ENCODE measurements at places on chromosomes 13 and 19. TPM values are rescaled to one million over a fixed set of nuclear protein-coding genes. Genes with fewer than 3 reads are reported as not detected.

The KCNRG gene
- 5.9 TPM for total RNA-seq

DNA sequence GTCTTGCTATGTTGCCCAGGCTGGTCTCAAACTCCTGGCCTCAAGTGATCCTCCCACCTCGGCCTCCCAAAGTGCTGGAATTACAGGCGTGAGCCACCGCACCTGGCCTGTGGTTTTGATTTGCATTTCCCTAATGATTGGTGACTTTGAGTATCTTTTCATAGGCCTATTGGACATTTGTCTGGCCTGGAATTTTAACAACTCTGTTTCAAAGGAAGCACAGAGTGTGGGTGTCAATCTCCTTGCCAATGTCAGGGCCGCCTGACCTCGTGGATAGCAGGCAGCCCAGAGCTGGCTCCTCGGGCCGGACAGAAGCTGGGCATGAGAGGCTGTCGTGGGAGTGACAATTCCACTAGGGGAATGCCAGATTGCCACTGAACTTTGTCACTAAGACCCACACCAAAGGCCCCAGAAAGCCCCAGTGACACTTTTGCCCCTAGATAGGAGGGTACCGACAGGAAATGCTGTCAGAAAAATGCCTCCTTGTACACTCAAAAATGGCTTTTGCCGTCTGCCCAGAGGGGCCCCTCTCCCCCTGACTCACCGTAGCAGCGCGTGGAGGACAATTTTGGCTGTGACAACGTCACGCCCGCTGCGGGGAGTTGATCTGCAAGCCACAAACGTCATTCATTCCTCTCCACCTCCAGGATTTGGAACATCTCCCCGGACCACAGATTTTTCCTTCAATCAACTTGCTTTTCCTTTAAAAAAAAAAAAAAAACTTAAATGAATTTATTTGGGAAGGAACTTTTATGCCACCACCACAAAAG is 11.7 kb upstream of the ADGRE5 start:
- DNase-seq: no peak

GRCh38 chr19:6109947-6110346 is 353 bp downstream of the RFX2 start:
- DNase-seq: no peak

The PRR20D gene
- not detected for total RNA-seq

DNA sequence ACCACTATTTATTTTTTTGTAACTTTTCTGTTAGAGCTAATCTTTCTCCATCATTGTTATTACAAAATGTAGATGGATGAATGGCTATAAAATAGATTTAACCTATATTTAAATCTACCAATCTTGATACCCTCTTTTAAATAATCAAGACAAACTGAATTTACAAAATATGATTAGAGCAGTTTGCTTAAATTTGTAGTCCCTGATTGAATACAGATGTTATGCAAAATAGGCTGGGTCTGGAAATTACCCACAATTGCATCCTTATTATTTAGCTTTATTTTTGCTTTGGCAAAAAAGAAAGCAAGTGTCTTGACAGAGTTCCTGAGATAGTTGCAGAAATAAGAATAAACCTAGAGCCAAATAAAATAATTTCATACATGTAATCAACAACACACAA is 352.8 kb downstream of the KLF12 start:
- no peak for DNase-seq

DNA sequence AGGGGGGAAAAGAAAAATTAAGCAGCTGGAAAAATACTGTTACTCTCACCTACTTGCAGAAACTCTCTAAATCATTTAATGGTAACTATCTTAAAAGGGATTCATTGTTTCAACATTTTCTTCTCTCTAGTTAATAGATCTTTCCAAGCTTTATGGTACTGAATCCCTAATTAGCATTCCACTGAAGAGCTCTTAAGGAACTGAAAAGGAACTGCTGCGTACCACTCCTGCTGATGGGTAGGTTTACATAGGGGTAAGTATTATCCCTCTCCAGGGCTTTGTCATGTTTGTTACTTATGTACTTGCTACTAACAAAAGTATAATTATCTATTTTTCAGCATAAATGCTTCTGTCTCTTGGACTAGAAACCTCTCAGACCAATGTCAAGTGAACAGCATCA is 12.5 kb downstream of the TEX30 start:
- DNase-seq: no peak

The ASPDH gene
- not detected for total RNA-seq

DNA sequence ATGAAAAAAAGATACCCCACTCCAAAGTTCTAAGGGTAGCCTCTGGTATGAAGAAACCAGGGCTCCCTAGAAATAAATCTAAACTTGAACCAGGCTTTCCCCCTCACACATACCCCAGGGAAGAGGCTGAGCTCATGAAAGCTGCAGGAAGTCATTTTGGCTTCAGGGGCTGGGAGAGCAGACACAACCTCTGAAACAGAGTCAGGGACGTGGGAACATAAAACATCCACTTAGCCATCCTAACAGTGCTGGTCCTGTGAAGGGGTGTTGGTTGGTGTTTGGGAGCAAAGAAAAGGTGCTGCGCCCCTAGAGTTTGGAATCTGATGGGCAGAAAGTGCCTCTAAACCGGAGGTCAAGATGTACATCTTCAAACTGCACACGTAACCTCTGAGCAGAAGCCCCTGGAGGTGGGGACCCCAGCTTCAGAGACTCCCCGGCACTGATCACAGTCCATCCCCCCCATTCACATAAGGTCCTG is 15.8 kb downstream of the RAB3D start:
- DNase-seq: no peak

Measured in lung microvascular endothelial cell (primary cell).